Activated CD4-positive, alpha-beta T cell treated with anti-CD3 and anti-CD28 coated beads, Interleukin-2, amount 50 U/mL, for 48 hours (primary cell): ENCODE measurements at places on chromosomes 4 and X.

DNA sequence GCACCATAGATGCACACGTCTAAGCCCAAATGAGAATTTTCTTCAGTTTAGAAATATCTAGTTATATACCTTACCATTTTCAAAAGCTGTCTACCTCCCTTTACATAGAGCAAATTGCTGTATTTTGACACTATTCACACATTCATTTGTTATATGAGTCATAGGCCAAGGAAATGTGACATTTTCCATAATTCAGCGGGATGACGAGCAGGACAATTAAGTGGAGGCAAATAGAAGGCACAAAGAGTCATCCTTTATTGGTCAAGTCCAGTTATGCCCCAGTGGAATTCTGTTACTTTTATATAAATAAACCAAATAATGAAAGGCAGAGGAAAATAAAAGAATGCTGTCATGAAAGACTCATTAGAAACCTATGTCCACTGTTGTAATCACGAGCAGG lies 27.9 kb downstream of the FGF13 start:
- no peak for DNase-seq

DNA sequence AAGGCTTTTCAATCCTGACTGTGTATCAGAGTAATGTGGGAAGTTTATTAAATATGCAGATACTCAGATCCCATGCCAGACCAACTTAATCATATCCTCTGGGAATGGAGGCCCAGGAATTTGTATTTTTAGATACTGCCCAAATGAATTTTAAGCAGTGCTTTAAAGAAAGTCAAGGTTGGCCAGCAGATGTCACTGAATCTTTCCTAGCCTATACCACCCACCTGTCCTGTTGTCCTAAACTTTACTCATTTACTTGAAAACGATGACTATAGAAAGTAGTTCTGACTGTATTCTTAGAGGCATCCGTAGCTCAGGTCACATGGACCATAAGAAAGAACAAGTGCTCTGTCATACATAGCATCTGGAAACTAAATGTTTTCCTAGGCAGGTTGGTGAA lies 79.9 kb downstream of the AMOT start:
- DNase-seq, result no peak

- DNase-seq, result no peak
Observed at GRCh38 chrX:150012647-150013381, 74.5 kb upstream of the EOLA2 start.

DNA sequence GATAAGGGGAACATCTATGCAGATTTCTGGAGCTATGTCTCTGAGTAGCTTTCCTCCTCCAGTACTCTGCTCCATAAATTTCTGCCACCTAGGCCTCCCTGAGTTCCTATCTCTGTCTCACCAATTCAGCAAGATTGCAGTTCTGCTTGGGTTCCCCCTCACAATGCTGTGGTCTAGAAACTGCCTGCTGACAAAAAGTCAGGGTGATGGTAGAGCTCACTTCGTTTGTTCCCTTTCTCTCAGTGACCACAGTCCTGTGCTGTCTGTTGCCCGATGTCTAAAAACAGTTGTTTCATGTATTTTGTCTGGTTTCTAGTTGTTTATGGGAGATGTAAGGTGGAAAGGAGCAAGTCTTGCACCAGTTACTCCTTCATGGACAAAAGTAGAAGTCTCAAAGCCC lies 41.1 kb downstream of the AMMECR1 start:
- DNase-seq, result no peak

DNA sequence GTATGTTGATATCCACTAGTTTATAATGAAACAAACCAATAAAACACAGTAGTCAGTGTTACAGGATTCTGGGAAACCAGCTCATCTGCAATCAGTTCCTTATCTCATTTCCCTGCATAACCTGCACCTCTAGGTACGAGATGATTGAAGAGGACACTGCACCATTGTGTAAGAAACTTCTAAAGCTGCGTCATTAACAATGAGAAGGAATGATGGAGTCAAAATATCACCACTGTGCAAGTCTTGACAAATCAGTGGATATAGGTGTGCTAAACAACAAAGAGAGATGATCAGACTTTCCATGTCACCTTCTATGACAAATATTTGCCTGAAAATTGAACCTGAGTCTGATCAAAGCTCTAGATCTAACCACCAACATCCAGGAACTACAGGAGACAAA lies 40.7 kb upstream of the DHX15 start:
- DNase-seq, result no peak

GRCh38 chrX:29318012-29318411 lies 730.8 kb downstream of the IL1RAPL1 start:
- no peak for DNase-seq

DNA sequence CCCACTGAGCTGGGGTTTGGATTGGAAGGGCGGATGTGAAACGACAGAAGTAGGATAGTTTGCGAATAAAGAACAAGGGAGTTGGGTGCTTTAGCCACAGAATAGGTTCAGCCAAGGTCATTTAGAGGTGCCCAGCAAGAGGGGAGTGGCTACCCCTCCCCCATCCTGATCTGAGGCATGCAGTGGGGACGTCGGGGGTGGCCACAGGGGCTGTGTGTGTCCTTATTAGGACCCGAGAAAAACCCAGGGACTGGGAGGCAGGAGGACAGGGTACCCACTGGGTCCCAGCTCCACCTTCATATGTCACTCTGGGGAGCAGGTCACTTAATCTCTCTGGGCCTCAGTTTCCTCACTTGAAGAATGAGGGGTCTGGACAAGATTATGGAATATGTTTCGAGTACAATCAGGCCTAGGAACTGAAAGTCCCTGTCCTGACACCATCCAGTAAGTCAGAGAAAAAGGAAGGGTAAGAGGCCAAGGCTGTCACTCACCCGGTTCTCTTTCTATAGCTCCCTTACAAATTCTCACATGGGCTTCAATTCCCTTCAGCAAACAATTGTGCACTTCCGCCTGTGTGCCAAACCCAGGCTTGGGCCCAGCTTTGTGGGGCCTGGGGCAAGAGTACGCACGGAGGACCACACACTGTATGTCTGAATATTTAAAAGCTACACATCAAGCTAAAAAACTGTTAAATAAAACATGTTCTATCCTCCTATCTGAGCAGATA lies 4.2 kb upstream of the NYX start:
- DNase-seq, result no peak

DNA sequence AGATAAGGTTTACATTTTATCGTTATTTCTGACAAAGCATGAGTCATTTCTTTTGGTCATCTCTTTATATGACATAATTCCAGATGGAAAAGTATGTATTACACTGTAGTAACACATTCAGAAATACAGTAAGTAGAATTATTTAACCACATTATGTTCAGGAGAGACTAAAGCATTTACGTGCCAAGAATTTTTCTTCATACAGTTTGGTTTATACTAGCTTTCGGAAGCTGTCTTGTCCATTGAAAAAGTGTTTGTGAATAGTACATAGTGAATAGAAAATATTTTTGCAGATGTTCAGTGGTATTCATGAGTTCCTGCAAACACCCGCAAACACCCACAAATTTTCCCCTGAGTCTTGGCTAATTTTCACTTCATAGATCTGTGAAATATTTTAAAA lies 1033.0 kb upstream of the INTU start:
- no peak for DNase-seq

DNA sequence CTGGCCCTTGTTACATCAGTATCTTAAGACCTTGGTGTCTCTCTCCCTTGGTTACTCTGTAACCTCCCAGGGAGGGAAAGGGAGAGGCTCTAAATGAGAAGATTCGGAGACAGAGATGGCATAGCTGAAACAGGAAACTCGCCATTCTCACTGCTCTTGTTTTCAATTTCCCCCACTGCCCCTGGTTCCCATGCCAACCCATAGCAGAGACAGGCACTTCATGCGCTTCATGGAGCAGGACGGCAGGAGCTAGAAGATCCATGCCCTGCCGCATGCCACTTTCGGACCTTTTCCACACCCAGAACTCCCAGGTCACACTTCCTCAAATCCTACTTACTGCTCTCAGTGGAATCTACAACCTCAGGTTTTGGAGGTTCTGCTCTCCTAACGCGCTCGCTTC lies 3.1 kb downstream of the ZMYM3 start:
- no peak for DNase-seq

DNA sequence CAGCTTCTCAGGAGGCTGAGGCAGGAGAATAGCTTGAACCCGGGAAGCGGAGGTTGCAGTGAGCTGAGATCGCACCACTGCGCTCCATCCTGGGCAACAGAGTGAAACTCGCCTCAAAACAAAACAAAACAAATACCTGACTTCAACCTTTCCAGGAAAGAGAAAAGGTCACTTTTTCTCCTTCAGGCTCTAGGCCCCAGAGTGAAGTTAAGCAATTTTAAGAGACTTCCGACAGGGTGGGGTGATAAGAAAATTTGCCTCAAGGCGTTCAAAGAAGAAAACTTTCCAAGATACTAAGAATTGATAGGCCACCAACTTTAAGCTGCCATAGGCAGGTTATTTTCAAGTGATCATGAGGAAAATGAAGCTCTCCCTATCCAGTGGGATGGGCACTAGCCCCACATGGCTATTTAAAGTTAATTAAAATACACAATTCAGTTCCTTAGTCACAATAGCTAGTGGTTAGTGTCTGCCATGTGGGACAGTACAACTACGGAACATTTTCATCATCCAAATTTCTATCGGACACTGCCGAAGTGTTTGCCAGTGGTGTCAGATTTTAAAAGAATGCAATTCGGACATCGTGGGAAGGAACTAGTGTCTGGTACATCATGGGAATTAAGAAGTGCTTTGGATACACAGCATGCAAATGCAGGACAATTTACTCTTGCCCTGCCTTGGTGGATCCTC lies 33.0 kb downstream of the SMS start:
- no peak for DNase-seq

DNA sequence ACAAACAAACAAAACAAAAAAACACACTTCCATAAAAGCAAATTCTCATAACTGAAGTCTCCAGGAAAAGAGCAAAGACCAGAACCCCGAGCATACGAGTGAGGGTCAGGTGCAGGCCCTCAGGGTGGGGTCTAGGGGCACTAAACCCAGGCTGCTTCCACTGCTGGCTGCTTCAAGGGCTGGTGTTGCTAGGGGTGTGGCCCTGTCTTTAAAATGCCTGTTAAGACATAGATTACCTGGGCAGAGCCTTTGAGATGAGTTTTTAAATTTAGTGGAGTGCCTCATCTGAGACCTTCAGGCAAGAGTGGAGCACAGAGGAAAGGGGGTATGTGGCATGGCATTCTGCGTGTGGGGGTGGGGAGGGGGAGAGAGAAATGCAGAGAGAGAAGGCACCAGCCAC lies 87.0 kb downstream of the FHDC1 start:
- DNase-seq, result no peak

GRCh38 chrX:45712067-45712466 lies 511.4 kb upstream of the DIPK2B start:
- DNase-seq, result no peak

DNA sequence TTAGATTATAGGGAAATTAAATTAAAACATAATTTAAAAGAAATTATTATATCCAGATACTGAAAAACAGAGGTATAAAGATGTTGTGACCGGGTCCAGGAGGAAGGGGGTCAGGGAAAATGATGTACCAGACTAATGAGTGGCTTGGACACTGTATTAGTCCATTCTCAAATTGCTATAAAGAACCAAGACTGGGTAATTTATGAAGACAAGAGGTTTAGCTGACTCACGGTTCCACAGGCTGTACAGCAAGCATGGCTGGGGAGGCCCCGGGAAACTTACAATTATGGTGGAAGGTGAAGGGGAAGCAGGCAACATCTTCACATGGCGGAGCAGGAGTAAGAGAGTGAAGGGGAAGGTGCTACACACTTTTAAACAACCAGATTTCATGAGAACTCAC lies 3.4 kb upstream of the FAM9B start:
- no peak for DNase-seq

DNA sequence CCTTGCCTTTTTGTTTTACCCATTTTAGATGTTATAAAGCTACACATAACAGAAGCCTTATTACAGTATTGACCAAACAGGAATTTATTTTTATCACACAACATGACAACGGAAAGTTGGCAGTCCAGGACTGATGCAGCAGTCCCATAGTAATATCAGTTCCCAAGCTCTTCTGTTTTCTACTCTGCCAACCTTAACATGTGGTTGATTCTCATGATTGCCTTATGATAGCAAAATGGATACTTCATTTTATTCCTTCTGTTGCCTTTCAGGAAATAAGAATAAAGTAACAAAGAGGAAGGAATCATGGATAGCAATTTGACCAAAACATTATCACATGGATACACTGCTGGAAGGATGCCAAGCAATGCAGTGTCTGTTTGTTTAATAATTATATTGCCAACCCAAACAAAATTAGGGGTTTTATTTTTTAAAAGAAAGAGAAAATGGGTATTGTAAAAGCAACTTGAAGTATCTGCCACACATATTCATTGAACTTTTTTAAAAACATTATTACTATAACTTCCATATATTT lies 275.7 kb downstream of the STPG2 start:
- no peak for DNase-seq

DNA sequence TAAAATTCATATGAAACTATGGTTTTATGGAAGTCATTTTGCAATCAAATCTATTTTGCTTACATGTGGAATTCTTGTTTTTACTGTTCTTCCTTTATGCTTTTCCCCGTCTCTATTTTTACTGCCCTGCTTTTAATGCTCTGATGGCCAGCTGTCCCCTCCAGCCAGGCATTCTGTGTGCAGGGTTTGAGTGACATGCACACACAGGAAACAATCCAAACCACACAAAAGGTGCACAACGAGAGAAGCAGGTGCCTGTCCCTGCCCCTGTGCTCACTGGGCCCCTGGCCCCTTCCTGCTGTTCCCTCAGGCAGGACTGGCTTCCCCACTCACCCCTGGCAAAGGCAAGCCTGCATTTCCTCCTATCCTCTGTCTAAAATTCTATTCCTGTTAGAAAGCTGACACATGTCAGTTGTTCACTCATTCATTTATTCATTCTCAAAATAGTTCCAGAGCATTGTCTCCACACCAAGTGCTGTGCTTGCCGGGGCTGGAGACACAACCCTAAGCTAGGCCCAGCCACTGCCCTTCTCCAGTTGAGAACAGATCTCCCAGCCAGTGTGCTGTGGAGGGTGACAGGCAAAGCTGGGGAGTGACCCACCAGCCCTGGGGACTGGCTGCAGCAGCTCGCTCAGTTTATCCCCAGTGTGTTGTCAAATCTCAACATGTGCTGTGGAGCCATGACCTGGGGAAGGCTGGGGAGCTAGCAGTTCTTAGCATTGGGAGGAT lies 346.3 kb downstream of the FBXW7 start:
- DNase-seq, result no peak

GRCh38 chr4:153576443-153576774 lies 107.7 kb upstream of the TLR2 start:
- DNase-seq, result no peak

- DNase-seq, result no peak
Observed at GRCh38 chr4:38791010-38791409, 8.2 kb upstream of the TLR10 start.

- no peak for DNase-seq
Observed at GRCh38 chrX:41351923-41352322, 18.0 kb downstream of the DDX3X start.
